Retinal pigment epithelial cell (primary cell): ENCODE measurements at places on chromosomes 2 and 18.

GRCh38 chr2:161101406-161101805 is 58.8 kb upstream of the TANK start:
- no peak for DNase-seq

DNA sequence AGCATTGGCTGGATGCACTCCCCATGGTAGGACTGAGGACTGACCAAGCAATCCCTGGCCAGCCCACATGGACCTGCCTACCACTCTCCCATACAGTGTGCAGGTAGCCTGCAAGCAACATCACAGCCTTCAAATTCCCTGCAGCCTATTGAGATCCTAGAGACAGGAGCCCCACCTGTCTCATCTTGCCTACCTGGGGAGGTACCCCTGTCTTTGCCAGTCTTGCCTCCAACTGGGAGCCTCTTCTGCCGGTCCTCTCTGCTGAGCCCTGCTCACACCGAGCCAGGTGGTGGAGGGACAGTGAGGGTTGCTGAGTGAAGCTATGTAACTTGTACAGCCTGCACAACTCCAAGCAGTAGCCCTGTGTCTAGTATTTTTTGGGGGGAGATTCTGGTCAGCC is 29.9 kb downstream of the TTC32 start:
- no peak for DNase-seq

DNA sequence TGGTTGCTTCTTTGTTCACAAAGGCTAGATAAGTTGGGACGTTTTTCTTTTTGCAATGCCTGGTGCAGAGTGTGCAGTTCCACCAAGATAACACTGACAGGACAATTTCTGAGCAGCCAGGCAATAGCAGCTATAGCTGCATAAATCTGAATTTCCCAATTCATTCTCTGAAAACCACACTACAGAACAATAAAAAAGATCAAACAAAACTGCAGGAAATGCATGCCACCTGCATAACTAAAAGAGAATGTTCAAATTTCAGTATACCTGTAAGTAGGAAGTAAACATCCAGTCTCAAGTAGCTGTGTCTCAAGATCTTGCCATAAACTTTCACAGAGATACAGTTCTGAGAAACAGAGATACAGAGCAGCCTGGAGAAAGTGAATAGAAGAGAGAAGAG is 5.3 kb upstream of the KCTD18 start:
- DNase-seq, result no peak

DNA sequence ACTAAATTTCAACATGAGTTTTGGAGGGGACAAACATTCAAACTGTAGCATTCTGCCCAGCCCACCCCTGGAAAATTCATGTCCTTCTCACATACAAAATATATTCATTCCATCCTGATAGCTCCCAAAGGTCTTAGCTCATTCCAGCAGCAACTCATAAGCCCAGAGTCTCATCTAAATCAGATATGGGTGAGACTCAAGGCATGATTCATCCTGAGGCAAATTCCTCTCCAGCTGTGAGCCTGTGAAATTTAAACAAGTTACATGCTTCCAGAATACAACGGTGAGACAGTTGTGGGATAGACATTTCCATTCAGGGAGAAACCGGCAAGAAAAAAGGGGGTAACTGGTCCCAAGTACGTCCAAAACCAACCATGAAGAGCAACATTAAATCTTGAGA is 43.5 kb upstream of the FAHD2A start:
- no peak for DNase-seq

DNA sequence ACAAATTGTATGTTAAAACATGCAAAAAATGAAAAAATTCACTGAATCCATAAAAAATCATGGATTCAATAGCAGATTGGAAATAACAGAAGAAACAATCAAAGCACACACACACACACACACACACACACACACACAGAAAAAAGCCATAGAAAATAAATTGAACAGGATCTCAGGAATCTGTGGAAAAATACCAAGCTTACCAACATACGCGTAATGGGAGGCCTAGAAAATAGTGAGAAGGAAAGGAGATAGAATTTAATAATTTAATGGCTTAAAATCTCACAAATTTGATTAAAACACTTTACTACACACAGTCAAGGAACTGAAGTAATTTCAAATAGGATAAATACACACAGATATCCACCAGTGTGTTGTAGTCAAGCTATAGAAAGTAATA is 1671.5 kb upstream of the PIK3C3 start:
- DNase-seq, result no peak

- DNase-seq, result no peak
These were observed 85.6 kb downstream of the VIT start for GRCh38 chr2:36781907-36782720.

DNA sequence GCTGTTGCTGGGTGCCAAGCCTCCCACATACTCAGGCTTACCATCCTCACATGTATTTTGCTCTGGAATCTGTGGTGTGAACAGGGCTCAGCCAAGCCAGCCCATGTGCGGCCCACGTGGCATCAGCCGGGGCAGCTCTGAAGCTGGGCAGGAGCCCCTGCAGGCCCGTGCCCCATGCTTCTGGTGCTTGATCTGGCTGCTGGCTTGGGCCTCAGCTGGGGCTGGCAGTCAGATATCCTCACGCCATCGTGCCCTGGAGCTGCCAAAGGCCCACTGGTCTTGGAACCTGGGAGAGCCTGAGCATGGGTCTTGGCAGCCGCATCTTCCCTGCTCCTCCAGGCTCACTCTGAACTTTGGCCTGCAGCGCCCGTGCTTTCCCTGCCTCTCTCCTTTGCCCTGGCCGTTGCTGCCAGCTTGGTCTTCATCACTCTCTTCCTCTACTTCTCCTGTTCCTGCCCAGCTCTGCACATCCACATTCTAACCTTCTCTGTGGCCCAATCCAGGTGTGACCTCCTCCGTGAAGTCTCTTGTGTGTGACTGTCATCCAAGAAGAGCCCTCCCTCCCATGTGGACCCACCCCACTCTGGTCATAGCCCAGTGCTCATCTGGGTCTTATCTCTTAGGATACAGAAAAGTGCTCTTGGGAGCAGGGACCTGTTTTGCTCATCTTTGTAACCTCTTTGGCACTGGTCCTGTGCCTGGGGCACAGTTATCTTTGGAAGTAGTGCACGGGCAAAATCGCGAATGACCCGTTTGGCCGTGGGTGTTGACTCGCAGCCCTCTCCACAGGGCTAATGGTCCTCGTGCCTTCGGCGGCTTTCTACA is 116.1 kb downstream of the RNF144A start:
- DNase-seq, result no peak

DNA sequence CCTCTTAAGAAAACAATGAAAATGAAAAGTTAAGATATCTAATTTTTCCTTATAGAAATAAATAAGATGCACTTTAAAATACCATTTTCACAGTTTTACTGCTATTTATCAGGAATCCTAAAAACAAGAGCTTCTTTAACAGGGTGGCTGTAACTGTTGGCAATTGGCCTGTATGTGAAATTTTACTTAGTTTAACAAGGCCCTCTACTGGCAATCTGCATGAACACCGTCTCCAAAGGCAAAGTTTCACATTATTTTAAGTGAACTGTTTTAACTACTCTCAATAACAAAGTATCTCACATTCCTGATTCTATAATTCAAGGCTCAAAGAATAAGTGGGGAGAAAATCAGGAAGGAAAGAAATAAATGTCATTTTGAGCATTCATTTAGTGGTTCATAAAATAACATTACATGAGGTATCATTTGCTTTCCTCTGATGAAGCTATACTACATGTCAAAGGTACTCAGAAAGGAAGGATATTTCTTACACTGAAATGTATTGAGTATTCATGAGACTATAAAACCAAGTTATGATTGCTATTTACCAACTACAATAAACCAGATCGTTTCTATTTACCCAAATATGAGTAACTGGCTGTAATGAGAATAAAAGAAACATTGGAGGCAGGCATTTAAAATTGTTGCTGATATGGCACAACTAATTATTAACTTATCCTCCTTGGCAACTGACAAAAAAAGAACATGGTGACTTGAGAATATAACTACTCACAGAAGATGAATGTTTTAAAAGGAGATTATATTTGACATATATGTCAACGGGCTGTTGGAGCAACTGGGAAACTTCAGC is 7.0 kb downstream of the NCKAP5 start:
- no peak for DNase-seq

DNA sequence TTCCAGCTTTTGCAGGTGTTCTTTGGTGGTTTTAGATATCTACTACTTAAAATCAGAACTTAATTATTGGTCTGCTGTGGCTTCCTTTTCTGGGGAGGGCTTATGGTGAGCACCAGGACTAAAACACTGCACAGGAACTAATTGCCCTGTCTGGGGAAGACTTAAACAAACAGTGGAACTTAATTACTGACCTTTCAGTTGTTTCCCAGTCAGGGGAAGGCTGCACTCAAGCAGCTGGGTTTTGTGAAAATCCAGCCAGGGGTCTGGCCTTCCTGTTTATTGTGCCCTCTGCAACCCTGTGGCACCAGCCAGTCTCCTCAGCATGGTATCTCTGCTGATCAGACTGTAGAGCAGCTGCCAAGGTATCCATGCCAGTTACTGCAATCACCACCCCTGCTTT is 398.2 kb downstream of the ADCYAP1 start:
- no peak for DNase-seq

- DNase-seq, result no peak
These were observed 322.2 kb downstream of the SLC8A1 start for GRCh38 chr2:40129725-40130124.

DNA sequence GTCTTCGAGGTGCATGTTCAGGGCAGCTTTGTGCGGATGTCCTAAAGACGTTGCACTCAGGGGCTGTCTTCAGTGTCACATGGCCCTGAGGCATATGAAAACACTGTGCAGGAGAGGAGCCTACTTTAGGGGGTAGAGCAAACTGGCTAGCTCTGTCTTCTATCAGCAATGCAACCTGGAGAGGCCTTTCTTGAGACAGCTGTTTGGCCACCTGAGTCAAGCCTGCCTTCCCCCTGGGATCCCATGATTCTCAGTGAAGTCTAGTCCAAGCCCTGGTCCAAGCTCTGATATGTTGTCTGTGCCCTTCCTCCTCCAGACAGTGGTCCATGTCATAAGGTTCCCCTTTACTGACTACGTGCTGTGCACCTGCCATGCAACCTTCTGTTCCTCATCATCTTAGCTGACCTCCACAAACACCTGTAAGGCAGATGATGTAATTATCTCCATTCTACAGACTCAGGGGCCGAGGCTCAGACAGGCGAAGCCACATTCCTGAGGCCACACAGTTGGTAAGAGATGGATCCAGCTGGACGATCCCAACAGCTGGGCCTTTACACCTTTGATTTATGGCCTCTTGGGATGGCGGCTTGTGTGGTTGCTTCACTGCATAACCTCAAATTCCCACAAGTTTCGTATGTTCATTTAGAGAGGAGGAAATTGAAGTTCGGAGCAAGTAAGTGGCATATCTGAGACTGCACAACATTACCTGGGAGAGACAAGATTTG is 109.9 kb downstream of the COPS8 start:
- DNase-seq, result no peak

GRCh38 chr2:234980451-234981187 is 28.8 kb downstream of the SH3BP4 start:
- DNase-seq, result no peak

DNA sequence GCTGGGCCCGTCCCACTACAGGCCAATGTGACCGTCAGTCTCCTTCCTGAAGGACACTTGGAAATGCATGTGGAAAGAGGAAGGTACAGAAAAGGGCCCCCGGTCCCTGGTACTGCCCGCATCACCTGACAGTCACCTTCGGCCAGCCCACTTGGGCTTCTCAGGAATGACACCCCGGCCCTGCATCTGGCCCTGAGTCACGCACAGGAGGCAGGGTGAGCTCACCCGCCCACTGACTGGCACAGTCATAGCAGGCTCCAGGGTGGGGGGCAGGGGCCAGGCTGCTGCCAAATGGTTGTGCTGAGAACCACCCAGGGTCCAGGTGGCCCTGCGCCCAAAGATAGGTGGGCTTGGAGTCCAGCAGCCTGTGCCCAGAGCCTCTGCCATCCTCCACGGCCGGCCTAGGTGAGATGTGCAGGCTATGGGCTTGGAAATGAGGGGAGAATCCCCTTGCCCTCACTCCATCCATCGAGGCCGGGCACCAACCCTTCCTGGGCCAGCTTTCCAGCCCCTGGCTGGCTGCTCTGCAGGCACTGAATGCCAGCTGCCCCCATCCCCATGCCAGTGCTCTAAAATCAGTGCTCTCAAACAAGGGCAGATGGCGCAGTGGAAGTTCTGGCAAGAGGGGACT is 14.1 kb downstream of the EMX1 start:
- peak; percentile 30 for DNase-seq

DNA sequence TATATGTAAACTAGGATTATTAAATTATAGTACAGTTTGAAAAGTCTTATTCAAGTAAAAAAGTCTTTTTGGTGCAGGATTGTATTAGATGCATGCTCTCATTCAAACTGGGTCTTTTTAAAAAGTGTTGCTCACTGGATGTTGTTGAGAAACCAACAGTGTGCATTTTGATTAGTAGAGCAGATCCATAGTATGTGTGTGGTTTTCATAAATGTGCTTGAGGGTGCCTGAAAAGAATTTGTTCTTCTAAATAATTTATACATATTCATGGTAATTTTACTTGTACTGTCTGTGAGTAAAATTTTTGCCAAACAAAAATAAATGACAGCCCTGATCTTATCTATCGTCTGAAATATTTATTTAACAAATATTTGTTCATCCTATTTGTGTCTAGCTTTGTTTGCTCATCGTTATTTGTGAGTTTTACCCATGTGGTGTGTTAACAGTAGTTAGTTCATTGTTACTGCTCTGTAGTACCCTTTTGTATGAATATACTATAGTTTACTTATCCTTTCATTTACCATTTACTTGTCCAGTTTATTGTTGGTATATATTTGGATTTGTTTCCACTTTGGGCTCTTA is 50.4 kb downstream of the PTPN4 start:
- DNase-seq, result no peak
